ENCODE measurements at places on chromosomes 1 and 21. TPM values are rescaled to one million over a fixed set of nuclear protein-coding genes. Genes with fewer than 3 reads are reported as not detected.

DNA sequence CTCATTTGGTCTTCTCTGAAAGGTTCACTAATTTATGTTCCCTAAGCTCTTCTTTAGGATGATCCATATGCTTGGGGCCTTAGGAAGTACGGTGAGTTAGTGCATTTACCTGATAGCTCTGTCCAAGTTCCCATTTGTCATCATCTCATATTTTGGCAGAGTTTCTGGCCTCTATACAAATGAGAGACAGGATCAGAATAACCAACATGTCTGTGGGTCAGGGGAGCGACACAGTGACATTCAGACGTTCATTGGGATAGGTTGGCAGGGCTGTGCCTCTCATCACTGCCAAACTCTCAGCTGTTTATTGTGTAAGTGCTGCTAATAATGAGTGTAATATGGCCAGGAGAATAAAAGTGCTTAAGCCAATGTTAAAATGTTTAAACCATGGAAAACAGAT, 561.1 kb upstream of the ZRANB2 start:
- H3K4me3 ChIP-seq, result no peak overlapping the region
- H3K36me3 ChIP-seq, result no peaks in the 10 kb centered on the region
- no peaks in the 10 kb centered on the region for H3K27me3 ChIP-seq
- no peaks in the 10 kb centered on the region for H3K4me1 ChIP-seq
- no peak overlapping the region for H3K27ac ChIP-seq
- DNase-seq, result no peak

- no peak overlapping the region for H3K4me3 ChIP-seq
- peaks cover 47% of the 10 kb centered on the region for H3K27me3 ChIP-seq
- no peaks in the 10 kb centered on the region for H3K36me3 ChIP-seq
- no peak for DNase-seq
- H3K4me1 ChIP-seq, result no peaks in the 10 kb centered on the region
Observed at GRCh38 chr1:13582713-13583443, 754 bp upstream of the PDPN start.

The CELA3A gene
- not detected for total RNA-seq

DNA sequence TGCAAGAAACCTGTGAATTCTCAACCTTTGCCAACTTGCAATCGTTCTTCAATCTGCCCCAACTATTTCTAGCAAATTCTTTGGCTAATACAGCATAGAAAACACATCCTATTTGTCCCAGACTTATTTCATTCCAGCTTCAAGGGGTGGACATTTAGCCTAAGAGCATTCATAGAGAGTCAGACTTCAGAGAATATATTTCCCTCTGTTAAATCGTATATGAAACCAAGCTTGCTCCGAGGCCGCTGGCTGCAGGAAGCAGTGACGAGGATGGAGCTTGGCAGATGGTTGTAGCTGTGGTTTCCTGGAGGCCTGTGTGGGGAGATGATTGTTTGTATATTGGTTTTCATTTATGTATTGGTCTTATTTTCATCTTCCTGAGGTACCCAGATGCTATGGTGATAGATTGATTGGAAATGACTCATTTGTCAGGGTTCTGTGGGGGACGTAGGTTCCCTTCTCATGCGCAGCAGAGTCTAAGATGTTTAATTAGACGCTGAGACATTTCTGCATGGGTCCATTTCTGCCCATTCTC, 26.1 kb downstream of the MAN1C1 start:
- H3K4me1 ChIP-seq, result peaks cover 35% of the 10 kb centered on the region
- peak; percentile 71 for DNase-seq
- H3K27ac ChIP-seq, result peak overlapping the region; percentile 64

DNA sequence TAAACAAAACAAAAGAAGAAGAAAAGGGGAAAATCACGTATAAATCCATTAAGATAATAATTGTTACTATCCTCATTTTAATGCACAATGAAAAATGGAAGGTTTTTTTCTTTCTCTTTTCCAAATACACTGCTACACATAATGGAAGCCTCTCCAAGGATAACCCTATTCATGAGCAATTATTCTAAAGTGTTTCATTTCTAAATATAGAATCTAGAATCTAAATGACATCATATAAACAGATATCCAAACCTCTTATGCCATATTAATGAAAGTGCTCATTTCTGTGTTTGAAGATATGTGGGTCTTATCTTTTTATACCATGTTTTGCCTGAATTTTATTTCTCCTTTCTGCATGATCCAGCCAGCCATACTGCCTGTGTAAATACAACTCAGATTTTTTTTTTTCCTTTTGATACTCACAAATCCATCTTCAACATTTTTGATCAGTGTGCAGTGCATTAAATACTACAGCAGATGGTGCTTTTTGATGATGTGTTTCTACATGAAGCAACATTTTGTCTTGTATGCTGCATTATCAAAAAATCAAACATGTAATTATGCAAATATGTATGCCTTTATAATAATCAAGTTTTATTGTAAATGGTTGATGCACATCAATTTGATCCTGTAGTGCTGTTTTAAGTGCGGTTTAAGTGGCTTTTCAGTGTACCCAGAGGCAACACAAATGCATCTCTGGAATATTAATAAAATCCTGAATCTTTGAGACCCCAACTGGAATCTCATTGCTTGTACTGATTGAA, 625.6 kb upstream of the PTBP2 start:
- no peaks in the 10 kb centered on the region for H3K36me3 ChIP-seq
- DNase-seq, result no peak
- H3K27ac ChIP-seq, result no peak overlapping the region
- no peak overlapping the region for H3K4me3 ChIP-seq

The YTHDF2 gene
- total RNA-seq, result 94.9 TPM

DNA sequence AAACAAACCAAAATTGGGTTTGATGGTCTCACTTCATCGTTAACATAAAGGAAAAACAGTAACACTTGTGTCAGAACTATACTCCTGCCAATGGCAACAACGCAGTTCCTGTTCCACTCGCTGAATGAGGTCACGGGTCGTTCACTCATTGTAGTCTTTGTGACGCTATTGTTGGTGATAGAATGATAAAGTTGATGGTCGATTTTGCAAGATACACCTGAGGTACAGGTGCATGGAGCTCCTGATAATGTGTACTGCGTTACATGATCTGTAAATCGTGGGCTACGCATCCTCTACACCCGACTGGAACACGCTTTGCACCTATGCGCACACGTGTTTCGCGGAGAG, 391 bp upstream of the CENPS start:
- peak overlapping the region; percentile 92 for H3K4me3 ChIP-seq
- H3K36me3 ChIP-seq, result no peaks in the 10 kb centered on the region
- H3K27me3 ChIP-seq, result no peaks in the 10 kb centered on the region

The RHEX gene
- total RNA-seq, result not detected

- peaks cover 15% of the 10 kb centered on the region for H3K36me3 ChIP-seq
- DNase-seq, result no peak
Observed at GRCh38 chr1:233097959-233098580, 147.7 kb downstream of the NTPCR start.

The MCOLN2 gene
- total RNA-seq, result 117 TPM

DNA sequence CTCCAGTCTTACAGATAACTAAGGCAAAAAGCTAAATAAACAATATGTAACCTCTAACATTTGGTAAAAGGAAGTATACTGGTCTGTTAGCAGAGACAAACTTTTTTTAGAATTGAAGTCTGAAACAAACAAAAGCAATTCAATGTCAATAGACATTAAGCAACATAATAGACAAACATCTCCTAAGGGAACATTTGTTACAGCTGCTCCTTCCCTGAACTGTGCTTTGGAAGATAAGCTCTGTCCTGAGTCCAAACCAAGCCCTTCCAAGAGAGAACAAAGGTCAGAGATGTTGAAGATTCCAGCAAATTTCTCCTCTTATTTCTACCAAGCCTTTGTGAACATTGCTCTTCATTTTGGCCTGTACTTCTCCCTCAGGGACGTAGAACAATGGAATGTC, 25.3 kb downstream of the FMO2 start:
- H3K4me1 ChIP-seq, result no peaks in the 10 kb centered on the region
- peaks cover 1% of the 10 kb centered on the region for H3K27me3 ChIP-seq
- H3K4me3 ChIP-seq, result no peak overlapping the region
- no peaks in the 10 kb centered on the region for H3K36me3 ChIP-seq
- no peak for DNase-seq
- no peak overlapping the region for H3K27ac ChIP-seq

The CHI3L2 gene
- 4.0 TPM for total RNA-seq

- H3K27ac ChIP-seq, result peak overlapping the region; percentile 28
- H3K27me3 ChIP-seq, result peaks cover 12% of the 10 kb centered on the region
- H3K4me1 ChIP-seq, result peaks cover 43% of the 10 kb centered on the region
- DNase-seq, result no peak
Observed at GRCh38 chr1:10210841-10211804, 753 bp downstream of the KIF1B start.

DNA sequence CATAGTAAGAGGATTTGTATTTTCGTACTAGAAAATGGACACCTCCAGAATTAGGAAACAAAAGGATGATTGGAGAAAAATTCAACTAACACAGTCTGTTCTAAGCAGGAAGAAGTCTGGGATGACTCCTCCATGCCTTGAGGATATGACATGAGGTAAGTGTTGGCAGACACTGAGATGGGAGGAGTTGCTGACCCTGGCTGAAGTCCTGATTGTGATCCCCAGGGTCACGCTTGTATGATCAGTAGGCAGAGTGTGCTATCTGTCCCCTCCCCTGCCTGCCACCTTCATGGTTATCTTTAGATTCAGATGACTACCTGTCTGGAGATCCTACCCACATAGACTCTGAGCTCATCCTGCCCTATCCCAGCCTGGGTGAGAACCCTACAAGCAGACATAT, 249.1 kb downstream of the C1orf94 start:
- H3K27ac ChIP-seq, result no peak overlapping the region
- no peak overlapping the region for H3K4me3 ChIP-seq
- no peaks in the 10 kb centered on the region for H3K27me3 ChIP-seq
- H3K36me3 ChIP-seq, result no peaks in the 10 kb centered on the region

DNA sequence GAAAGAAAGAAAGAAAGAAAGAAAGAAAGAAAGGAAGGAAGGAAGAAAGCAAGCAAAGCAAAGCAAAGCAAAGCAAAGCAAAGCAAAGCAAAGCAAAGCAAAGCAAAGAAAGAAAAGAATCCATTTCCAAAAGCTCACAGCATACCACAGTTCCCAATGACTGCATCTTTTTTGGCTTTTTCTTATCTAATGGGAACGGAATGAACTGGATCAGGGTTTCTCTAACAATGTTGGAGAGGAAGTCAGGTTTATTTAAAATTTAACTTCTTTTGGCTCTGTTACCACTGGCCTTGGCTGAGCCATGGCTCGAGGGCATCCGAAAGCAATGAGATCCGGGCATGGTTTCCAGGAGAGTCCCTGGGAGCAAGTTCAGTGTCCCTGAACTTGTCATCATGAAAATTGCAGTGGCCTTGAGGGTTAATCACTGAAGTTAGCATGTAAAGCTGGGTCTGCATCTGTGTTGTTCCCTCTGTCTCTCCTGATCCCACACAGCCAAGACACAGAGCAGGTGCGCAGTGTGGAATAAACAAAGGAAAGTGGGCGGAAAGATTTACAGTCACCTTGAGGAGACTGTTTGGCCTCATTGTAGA, 34.6 kb upstream of the CTPS1 start:
- no peak overlapping the region for H3K27ac ChIP-seq
- H3K4me1 ChIP-seq, result peaks cover 8% of the 10 kb centered on the region

- no peak overlapping the region for H3K4me3 ChIP-seq
- H3K4me1 ChIP-seq, result no peaks in the 10 kb centered on the region
- H3K36me3 ChIP-seq, result no peaks in the 10 kb centered on the region
- H3K27ac ChIP-seq, result no peak overlapping the region
Observed at GRCh38 chr1:30413606-30414005, 309.8 kb downstream of the MATN1 start.

The CDC42SE1 gene
- 216 TPM for total RNA-seq

The WDR26 gene
- 95.8 TPM for total RNA-seq

DNA sequence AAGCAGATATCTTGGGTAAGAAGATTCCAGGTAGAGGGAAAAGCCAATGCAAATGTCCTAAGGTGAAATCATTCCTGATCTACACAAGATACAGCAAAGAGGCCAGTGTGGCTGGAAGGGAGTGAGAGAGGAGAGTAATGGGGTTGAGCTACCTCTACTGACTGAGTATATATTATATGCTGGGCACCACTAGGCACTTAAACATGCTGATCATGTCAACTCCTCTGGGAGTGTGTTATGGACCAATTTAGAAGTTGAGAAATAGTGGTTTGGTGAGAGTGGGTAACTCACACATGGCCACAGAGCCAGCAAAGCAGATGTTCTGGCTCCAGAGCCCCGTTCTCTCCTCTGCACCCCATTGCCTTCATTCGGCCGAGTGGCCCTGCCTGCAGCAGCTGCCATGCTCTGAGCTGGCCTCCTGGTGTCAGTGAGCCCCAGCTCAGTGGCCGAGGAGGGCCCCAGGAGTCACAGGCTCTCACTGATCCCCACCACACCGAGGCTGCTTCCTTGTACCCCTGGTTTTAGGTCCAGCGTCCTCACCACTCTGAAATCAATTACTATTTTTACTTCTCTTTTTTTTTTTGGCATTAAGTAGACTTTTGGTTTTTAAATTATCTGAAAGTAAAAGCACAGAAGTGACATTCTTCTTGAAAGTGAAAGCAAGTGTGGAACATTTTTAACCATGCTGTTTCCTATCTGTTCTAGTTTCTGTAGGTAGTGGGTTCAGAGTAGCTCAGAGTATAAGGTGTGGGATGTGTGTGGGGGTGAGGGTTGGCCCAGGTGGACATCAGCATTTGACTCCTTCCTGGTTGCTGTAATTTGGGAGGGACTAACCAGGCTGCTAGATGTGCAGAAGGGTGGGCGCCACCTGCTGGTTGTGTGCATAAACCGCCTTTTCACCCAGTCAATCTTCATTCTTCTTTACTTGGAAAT, 45.8 kb upstream of the CRNN start:
- peaks cover 8% of the 10 kb centered on the region for H3K27me3 ChIP-seq
- peak overlapping the region; percentile 32 for H3K4me3 ChIP-seq
- peak; percentile 46 for DNase-seq
- peaks cover 32% of the 10 kb centered on the region for H3K4me1 ChIP-seq

GRCh38 chr1:31308036-31308435, 11.2 kb downstream of the ZCCHC17 start:
- peaks cover 10% of the 10 kb centered on the region for H3K4me1 ChIP-seq
- H3K27me3 ChIP-seq, result no peaks in the 10 kb centered on the region
- DNase-seq, result no peak
- peaks cover 14% of the 10 kb centered on the region for H3K36me3 ChIP-seq
- H3K27ac ChIP-seq, result no peak overlapping the region

GRCh38 chr1:107016376-107016978, 40.0 kb upstream of the PRMT6 start:
- H3K27ac ChIP-seq, result no peak overlapping the region
- H3K36me3 ChIP-seq, result no peaks in the 10 kb centered on the region
- H3K4me1 ChIP-seq, result no peaks in the 10 kb centered on the region
- no peak for DNase-seq
- H3K4me3 ChIP-seq, result no peak overlapping the region

The LDLRAD2 gene
- not detected for total RNA-seq

All from activated T-helper 1 cell treated with anti-CD3 and anti-CD28 coated beads, Interleukin-12 subunit alpha, Interleukin-12 subunit beta, Interleukin-2, Interleukin-4 antibody, amounts not matched to agents 30 ng/mL and 10 ng/mL and 1 ng/mL, durations not matched to agents 14 hours and 24 hours and 36 hours (primary cell).